ENCODE measurements at places on chromosomes 2 and 18. TPM values are rescaled to one million over a fixed set of nuclear protein-coding genes. Genes with fewer than 3 reads are reported as not detected.
A peak's percentile ranks its signal among the peaks of the same experiment; 100 is the strongest.

ALK gene
- total RNA-seq = not detected

SRD5A2 gene
- not detected for total RNA-seq

GPAT2 gene
- 3.3 TPM for total RNA-seq

KCNK3 gene
- total RNA-seq = not detected

ADCYAP1 gene
- not detected for total RNA-seq

DNA sequence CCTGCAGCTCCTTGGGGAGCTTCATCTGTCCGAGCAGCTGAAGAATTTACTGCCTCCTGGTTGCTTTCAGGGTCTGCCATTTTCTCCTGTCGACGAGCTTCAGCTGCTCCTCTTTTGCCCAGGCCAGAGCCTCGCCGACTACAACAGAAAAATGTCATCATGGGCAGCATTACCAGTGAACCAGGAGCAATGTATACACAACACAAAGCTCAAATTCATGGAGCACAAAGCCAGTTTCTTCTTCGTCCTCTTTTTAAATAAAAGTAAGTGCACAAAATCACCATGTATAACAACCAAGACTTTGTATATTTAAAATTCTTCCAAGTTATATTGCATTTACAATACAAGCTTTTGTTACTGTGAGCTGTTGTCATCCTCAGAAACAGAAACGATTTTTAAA lies 85.0 kb downstream of the TRIP12 start:
- no peaks in the 10 kb centered on the region for H3K27me3 ChIP-seq
- no peak for DNase-seq
- H3K36me3 ChIP-seq = peaks cover 47% of the 10 kb centered on the region
- peak overlapping the region; percentile 62 for H3K27ac ChIP-seq
- H3K4me3 ChIP-seq = no peak overlapping the region
- H3K4me1 ChIP-seq = peaks cover 54% of the 10 kb centered on the region

DNA sequence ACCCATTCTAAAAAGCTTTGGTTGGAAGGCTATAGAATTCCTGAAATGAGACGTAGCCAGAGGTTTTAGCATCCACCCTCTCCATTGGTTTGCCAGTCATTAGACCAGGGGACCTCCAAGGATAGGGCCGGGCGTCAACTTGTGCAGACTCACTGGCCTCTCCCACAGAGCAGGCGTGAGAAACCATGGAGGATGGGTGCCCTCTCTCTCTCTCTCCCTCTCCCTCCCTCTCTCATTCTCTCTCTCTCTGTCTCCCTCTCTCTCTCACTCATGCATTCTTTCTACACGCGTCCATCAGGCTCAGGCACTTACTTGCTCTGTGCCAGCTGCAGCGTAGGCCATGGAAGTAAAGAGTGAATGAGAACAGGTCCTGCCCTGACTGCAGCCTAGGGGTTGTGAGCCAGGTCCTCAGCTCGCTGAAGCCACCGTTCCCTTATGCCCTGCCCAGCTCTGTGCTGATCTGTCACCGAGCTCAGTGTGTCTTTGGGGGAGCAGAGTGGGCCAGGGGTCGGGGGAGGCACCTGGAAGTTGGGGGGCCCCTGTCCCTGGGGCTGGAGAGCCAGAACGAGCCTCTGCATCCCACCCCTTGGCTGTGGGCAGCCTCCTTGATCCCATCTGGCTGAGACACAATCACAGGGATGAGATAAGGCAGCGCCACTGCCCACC lies 304.4 kb upstream of the HS6ST1 start:
- H3K4me3 ChIP-seq = no peak overlapping the region
- peaks cover 22% of the 10 kb centered on the region for H3K4me1 ChIP-seq
- no peak for DNase-seq

DNA sequence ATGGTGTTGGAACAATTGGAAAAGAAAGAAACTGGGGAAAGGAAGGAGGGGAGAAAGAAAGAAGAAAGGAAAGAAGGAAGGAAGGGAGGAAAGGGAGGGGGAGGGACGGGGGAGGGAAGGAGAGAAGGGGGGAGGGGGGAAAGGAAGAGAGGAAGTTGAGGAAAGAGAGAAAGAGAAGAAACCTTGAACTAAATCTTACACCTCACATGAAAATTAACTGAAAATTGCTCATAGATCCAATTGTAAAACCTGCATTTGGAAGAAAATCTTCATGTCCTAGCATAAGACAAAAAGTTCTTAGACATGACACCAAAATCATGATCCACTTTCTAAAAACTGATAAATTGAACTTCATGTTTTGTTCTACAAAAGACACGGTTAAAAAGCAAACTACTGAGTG lies 163.8 kb downstream of the EXOC6B start:
- no peak overlapping the region for H3K4me3 ChIP-seq
- no peak overlapping the region for H3K27ac ChIP-seq
- H3K36me3 ChIP-seq = no peaks in the 10 kb centered on the region
- DNase-seq = no peak
- H3K27me3 ChIP-seq = no peaks in the 10 kb centered on the region

- H3K4me3 ChIP-seq = no peak overlapping the region
- H3K27me3 ChIP-seq = no peaks in the 10 kb centered on the region
- peaks cover 62% of the 10 kb centered on the region for H3K36me3 ChIP-seq
- no peaks in the 10 kb centered on the region for H3K4me1 ChIP-seq
- no peak for DNase-seq
- H3K27ac ChIP-seq = no peak overlapping the region
Observed at GRCh38 chr2:208350610-208351009, 56.0 kb upstream of the PTH2R start.

- H3K36me3 ChIP-seq = peaks cover 52% of the 10 kb centered on the region
- no peak overlapping the region for H3K27ac ChIP-seq
- H3K27me3 ChIP-seq = no peaks in the 10 kb centered on the region
- H3K4me3 ChIP-seq = no peak overlapping the region
Observed at GRCh38 chr2:202780514-202781021, 91.0 kb downstream of the ICA1L start.

DNA sequence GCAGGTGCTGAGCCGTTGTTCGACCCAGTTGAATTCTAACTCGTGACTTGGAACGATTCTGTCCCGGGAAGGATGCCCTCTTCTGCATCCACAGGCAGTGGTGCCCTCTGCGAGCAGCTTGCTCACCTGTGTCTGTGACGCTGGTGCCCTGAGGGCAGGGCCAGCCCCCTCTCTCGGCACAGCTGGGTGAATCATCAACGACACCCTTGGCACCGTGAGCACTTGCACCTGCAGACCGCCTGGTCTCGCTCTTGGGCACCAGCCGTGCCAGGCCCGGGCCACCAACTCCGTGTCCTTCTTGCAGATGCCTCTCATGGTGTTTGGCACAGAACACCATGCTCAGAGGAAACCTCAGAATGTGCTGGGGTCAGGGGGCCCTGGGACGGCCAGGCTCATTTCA lies 75.0 kb downstream of the SLC66A2 start:
- H3K36me3 ChIP-seq = no peaks in the 10 kb centered on the region
- H3K27me3 ChIP-seq = no peaks in the 10 kb centered on the region
- no peaks in the 10 kb centered on the region for H3K4me1 ChIP-seq
- DNase-seq = no peak
- no peak overlapping the region for H3K4me3 ChIP-seq
- no peak overlapping the region for H3K27ac ChIP-seq

DNA sequence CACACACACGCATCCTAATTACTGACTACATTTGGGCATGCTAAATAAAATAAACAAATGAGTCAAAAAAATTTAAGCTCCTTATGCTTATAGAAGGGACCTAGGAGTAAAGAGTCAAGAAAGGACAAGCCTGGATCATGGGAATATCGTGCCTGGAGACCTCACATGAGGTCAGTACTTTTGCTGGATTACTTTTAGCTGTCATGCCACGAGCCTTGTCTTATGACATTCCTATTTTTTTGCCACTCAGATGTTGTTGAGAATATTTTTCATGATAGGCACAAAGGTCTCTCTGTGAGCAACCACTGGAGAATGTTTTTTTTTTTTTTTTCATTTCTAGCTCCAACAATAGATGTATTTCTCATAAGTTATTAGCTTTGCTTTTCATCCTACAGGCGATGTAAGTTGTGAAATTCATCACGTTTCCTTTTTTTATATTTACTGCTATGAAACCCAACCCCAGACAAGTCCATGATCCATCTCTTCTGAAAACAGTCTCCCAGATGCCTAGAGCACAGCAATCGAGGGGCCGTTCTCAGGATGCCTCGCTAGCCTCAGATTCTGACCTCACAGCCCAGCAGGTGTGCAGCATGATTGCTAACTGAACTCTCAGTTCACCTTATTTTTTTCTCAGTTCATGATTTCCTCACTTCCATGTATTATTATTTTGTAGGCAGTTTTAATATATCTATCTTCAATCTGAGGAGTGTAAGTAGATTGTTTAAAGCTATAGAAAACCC lies 464.5 kb downstream of the IRS1 start:
- peaks cover 13% of the 10 kb centered on the region for H3K27me3 ChIP-seq
- no peak overlapping the region for H3K27ac ChIP-seq
- no peak for DNase-seq
- no peaks in the 10 kb centered on the region for H3K4me1 ChIP-seq

DNA sequence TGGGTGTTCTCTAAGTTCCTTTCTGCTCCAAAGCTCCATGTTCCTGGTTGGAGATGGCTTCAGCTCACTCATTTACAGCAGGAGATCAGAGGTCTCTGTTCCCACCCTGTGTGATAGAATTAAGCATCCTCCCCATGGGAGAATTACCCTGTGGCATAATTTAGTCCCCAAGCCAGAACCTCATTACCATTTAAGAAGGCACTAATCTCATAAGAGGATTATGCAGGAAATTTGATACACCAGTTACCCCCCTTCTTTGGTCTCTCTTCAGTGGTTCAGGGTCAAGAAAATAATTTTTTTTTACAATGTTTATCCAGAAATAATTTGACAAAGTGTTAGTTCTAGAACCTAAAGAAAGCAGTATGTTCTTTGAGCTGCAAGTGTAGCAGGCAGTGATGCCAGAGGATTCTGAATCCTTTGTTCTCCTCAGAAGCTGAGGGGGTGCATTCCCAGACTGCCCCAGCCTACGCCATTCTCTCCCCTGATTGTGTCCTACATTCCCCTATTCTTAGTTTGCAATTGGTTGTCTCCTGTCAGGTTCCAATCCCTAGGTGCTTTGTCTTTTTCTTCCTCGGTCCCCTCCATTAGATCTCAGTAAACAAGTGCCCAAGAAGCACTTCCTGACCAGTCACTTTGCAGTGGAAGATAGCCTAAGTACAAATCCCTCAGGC lies 163.6 kb downstream of the PRKCE start:
- no peak for DNase-seq
- no peaks in the 10 kb centered on the region for H3K4me1 ChIP-seq
- no peaks in the 10 kb centered on the region for H3K36me3 ChIP-seq
- H3K27me3 ChIP-seq = no peaks in the 10 kb centered on the region
- H3K27ac ChIP-seq = no peak overlapping the region

DNA sequence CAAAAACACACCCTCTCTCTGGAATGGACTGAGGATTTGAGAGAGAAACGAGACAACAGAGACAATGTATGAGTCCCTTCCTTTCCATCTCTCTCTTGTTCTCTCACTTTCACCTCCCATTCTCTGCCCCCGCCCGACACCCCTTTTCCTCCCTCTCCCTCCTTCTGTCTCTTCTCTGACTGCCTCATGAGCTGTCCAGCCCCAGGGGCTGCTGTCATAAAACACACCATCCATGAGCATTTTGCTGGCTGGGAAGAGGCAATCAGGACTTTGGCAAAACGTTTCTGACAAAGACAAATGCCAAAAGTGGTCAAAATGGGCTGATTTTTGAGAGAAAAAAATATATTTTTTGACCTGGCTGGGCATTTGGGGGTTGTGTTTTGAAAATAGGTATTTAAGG lies 377.2 kb downstream of the EN1 start:
- H3K4me3 ChIP-seq = no peak overlapping the region
- DNase-seq = no peak
- H3K36me3 ChIP-seq = no peaks in the 10 kb centered on the region
- no peaks in the 10 kb centered on the region for H3K4me1 ChIP-seq

GRCh38 chr2:222413295-222413911 lies 10.9 kb upstream of the SGPP2 start:
- H3K36me3 ChIP-seq = no peaks in the 10 kb centered on the region
- H3K4me3 ChIP-seq = no peak overlapping the region
- H3K27ac ChIP-seq = no peak overlapping the region
- DNase-seq = no peak

DNA sequence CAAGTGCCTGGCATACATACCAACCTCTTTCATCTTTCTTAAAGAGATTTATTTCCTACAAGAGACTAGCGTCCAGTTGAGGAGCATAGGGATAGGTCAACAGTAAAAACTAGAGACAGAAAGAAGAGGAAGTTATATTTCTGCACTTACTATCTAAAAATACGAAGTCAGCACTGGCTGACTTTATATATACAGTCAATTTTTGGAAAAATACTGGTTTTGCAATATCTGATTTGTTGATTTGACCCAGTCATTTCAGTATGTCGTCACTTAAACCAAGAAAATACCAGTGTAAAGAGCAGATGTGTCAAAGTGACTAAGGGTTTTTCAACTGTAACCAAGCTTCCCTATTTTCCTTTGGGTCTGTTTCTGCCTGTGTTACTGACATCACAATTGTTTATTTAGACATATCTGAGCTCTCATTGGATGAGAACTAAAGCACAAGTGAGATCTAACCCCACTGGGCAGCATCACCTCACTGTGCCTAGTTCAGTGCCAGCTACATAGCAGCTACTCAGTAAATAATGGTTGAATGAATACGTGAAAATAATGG lies 23.0 kb downstream of the CYTIP start:
- no peaks in the 10 kb centered on the region for H3K27me3 ChIP-seq
- no peak overlapping the region for H3K4me3 ChIP-seq
- H3K27ac ChIP-seq = peak overlapping the region; percentile 93
- peaks cover 82% of the 10 kb centered on the region for H3K36me3 ChIP-seq

DNA sequence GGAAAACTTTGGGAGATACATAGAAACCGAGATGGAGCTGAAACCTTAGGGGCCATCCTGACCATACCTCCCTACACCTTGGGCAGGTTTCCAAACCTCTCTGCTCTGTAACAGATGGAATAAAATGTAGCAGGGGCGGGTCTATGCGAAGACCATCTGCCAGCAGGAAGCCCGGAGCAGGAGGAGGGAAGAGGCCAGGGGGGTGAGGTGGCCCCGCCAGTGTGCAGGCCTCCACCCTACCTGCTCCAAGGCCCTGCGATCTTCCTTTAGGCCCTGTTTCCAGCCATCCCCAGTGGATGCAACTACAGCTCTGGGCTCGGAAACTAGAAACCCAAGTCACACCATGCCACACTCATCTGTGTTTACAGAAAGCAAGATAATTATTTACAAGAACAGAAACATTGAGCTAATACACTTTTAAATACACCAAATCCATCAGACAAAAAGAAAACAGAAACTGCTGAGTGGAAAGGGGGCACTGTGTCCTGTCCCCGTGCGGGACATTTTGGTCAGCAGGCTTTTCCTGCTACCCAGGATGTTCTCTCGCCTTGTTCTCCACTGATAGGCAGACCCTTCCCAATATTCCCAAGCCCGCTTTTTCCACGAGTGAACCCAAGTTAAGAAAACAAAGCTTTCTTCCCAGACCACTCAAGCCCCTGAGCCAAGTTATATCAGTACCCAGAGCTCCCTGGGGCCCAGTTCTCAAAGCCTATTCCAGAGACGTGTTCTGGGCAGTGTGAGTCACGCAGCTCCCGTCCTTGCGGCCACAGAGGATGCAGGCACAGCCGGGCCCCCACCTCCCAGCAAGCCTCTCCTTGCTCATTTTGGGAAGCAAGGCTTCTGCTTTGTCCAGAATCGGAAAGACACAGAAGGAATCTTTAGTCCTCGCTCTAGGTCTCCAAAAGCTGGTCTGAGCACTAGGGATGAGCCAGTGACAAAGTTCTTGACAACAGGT lies 17.3 kb downstream of the CIB4 start:
- no peaks in the 10 kb centered on the region for H3K36me3 ChIP-seq
- no peaks in the 10 kb centered on the region for H3K27me3 ChIP-seq
- H3K4me3 ChIP-seq = no peak overlapping the region
- H3K27ac ChIP-seq = no peak overlapping the region
- no peak for DNase-seq
- no peaks in the 10 kb centered on the region for H3K4me1 ChIP-seq

Measured in activated CD4-positive, alpha-beta T cell treated with anti-CD3 and anti-CD28 coated beads, Interleukin-2, amount 10 ng/mL, durations not matched to agents 7 days and 5 days (primary cell).